ENCODE measurements at places on chromosomes 7 and 10.

DNA sequence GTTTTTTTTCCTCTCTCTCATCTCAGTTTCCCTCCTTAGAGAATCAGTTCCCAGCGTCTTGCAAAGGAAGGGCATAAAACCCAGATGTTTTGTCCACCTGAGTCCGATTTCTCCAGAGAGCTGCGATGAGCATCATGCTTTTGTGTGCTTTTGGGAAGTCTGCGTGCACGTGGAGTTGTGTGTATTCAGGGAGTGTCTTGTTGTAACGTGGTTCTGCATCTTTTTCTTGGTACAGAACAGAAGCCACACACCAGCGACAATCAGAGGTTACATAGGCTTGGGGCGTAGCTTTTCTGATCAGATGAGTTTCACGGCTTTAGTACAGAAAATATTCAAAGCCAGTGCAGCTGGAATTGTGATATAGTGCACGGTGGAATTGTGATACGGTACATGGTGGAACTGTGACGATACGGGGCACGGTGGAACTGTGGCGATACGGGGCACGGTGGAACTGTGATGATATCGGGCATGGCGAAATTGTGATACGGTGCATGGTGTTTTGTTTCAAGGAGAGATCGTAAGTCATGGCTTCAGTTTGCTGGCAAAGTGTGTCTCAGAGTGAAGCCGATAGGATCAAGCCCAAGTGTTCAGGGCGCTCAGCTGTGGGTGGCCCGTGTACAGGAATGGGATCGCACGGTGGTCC lies 32.8 kb downstream of the FOXK1 start:
- DNase-seq, result no peak

- DNase-seq, result no peak
Measured at GRCh38 chr7:80540836-80541235, 29.0 kb upstream of the GNAT3 start.

- no peak for DNase-seq
Measured at GRCh38 chr10:109306698-109307097, 616.6 kb downstream of the XPNPEP1 start.

DNA sequence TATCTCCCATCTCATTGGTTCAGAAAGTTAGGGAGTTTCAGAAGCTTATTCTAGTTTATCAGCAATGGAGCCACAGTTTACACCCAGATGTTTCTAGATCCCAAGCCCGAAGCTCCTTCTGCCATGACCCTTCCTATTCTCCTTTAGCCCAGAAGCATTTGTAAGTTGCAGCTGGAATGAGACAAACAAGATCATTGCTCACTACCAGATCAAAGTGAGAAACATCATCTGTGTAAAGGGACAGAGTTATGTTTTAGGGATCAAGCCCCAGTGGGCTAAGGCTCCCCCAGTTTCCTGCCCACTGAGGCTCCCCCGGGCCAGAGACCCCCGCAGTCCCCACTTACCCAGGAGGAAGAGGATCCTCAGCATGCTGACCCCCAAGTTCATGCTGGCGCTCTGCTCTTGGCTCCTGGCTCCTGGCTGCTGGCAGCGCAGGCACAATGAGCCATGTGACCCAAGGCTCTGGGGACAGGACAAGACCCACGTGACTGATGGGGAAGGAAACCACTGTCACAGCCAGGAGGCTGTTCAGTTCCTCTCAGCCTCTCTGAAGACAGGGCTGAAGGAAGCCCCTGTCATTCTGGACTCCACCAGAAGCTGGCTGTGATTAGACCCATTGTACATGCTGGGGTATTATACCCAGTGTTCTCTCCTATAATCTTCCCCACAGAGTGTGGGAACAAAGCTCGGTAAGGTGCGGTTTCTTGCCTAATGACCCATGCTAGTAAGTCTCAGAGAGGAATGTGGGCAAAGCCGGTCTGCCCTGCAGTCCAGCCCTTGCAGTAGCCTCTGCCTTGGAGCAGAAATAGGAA lies at the start of gene TMEM273:
Gene TMEM273, minus strand, starts transcription at position 442 of the 812 bp plus-strand sequence. Its CDS starts 55 bp downstream, at position 387.
- no peak for DNase-seq

DNA sequence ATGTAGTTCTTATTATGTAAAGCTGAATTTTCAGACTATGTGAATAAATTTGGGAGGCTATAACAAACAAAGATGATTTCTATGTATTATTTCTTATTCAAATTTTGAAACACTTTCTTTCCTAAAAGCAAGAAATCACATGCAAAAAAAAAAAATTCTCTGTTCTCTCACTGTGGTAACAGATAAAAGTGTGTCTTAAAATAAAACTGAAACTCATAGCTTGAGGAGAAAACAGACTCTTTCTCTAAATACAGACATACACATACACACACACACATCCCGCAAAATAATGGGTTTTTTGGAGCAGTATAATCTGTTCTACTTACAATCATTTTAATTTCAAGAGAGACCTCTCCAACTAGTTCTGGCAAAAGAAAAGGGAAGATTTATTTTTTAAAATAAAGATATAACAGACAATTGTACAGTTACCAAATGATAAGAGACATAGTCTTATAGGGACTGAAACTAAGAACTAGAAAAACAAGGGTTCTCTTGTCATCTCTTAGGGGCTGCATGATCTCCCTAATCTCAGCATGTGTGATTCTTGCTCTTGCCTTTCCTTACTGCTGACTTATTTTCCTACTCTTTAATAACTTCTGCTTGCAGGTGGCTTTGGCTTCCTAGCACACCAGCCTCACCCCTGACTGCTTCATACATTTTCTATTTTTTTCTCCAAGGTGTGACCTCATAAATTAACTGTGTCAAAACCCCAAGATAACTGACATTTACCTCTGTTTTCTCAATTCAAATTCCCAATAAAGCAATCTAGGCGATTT lies 483.5 kb upstream of the POT1 start:
- no peak for DNase-seq

GRCh38 chr7:79806161-79806734 lies 328.4 kb upstream of the GNAI1 start:
- peak; percentile 11 for DNase-seq

GRCh38 chr10:101814466-101815071 lies 3.7 kb downstream of the OGA start:
- no peak for DNase-seq

GRCh38 chr10:103278537-103278823 lies 1.5 kb downstream of the INA start:
- DNase-seq, result no peak

DNA sequence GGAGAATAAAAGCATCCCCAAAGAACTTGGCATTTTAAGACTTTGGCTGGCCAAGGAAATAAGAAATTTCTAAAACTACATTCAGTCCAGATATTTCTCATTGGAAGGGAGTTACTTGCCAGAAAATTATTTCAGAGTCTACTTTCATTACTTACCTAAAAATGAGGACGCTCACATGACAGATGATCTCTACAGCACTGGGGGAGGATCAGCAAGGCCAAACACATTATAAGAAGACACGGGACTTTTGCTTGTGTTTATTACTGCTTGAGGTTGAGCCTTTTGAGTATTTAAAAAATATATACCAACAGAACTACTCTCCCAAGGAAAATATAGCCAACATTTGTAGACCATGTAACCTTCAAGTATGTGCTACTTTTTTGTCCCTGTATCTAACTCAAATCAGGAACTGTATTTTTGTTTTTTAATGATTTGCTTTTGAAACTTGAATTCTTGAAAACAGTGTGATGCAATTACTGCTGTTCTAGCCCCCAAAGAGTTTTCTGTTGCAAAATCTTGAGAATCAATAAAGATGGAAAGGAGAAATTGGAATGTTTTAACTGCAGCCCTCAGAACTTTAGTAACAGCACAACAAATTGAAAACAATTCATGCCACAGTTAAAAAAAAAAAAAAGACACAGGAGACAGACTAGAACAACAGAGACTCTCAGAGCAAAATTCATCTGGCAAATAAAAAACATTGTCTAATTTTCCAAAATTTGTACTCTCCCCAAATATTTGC lies 128.1 kb downstream of the ZNF438 start:
- no peak for DNase-seq

DNA sequence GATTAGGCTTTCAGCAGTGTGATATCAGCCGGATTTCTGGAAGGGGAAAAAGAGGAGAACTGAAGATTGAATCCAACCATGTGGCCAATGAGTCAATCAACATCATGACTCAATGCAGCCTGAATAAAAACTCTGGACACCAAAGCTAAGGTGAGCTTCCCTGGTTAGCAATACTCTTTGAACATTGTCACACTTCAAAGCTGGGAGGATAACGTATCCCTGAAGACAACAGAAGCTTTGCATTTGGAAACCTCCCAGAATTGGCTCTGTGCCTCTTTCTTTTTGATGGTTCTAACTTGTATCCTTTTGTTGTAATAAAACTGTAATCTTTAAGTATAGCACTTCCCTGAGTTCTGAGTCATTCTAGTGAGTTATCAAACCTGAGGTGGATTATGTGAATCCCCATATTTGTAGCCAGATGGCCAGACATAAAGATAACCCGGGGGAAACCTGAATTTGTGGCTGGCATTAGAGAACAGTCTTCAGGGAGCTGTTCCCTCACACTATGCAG lies 284.4 kb downstream of the IPMK start:
- no peak for DNase-seq

GRCh38 chr7:96076350-96076707 lies 245.6 kb downstream of the SLC25A13 start:
- DNase-seq, result no peak

DNA sequence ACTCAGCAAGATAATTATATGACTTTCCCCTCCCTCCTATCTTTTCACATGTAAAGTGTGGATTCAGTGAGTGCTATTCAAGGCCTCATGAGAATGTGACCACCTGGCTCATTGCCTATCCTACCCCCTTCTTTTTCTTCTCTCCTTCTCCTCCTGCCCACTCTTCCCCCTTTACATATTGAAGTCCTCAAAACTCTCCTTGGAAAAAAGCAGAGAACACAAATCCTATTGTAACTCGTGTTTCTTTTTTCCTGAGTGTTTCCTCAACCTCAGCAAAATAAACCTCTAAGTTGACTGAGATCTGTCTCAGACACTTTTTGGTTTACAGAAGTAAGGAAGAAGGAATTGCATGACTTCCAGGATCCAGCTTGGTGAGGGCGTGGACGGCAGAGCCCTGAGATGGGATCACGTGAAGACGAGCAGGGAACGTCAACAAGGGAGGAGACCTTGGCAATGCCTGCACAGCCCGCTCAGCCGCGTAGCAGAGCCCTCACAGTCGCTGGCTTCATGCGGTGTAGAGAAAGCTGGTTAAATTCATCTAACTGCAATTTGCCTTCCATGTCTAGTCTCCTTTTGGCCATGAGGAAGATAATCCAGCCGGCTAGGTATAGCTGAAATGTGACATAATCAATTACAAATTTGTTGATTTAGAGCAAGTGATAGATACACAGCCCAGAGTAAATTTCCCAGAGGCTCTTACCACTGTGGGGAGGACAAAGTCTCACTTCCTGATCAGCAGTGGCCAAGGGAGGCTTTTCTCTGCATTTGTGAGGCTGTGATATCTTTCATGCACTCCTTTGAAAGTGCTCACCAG lies 75.7 kb downstream of the LYZL2 start:
- DNase-seq, result peak; percentile 25

DNA sequence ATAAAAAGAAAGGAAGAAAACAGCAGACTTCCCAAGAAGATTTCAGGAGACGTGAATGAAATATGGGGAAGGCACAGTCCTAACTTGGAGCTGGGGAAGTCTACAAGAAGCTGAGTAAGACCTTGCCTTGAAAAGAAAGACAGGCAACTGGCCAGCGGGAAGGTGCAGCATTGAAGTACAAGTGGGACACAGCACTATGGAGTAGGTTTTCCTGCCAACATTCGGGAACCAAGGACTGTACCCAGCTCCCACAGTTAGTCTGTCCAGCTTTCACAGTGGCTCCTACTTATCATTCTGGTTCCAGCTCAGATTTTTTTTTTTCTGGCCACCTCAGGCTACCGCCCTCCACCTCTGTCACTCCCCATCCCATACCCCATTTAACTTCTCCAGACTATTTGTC lies 10.0 kb downstream of the HPS1 start:
- DNase-seq, result no peak

DNA sequence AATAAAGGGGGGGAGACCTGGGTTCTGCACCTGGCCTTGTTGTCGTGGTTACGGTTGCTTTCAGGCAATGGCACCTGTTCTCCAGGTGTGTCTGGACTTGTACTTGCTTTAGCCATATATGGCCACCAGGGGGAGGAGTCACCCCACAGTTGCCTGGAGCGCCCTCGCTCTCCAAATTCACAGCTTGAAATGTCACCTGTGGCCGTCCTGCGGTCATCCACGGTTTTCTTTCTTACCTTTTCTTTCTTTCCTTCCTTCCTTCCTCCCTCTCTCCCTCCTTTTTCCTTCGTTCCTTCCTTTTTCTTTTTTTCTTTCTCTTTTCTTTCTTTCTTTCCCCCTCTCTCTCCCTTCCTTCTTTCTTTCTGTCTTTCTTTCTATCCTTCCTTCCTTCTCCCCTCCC lies 157.2 kb upstream of the ZNF92 start:
- DNase-seq, result no peak

GRCh38 chr7:107966711-107967110 lies 36.2 kb downstream of the LAMB1 start:
- no peak for DNase-seq

DNA sequence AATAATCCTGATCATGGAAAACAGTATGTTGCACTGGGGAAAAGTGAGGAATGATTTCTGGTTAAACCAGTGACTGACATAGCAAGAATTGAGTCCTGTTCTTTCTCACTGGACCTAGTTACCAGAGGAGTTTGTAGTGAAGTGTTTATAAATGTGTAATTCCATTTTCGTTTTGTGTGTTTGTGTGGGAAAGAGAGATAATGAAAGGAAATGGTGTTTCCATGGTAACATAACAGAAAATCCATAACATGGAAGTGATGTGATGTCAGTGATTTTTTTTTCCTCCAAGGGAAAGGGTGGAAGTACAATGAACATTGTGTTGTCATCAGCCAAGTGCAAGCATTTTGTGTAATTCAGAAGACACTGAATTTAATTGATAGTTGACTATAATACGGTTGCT lies 283.9 kb downstream of the PLXDC2 start:
- DNase-seq, result no peak

DNA sequence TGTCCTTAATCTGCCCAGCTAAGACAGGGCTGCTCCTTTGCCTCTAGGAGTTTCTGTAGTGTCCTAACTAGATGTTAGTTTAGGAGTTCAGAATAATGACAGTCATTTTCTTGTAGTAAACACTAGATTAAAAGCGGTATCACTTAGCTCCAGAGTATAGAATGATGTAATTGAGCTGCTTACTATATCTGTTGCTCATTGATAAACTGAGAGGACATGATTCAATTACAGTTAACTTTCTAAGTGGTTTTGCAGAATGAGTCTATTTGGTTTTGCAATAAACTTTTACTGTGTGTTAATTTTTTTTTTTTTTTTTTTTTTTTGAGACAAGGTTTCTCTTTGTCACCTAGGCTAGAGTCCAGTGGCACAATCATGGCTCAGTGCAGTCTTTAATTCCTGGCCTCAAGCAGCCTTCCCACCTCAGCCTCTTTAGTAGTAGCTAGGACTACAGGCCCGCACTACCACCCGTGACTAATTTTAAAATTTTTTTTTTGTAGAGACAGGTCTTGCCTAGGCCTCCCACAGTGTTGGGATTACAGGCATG lies 1.8 kb downstream of the STMP1 start:
- no peak for DNase-seq

GRCh38 chr7:99559175-99559915 lies 903 bp downstream of the ZNF655 start:
- DNase-seq, result no peak

- no peak for DNase-seq
Measured at GRCh38 chr7:27101957-27102580, 414 bp downstream of the HOXA2 start.

- DNase-seq, result no peak
Measured at GRCh38 chr10:77565590-77566023, 72.0 kb downstream of the KCNMA1 start.

GRCh38 chr10:21972584-21972983 lies 30.9 kb downstream of the DNAJC1 start:
- no peak for DNase-seq

All from AG09319 (cell line).